Central memory CD8-positive, alpha-beta T cell (primary cell): ENCODE measurements at places on chromosomes 12 and 14.
A peak's percentile ranks its signal among the peaks of the same experiment; 100 is the strongest.

DNA sequence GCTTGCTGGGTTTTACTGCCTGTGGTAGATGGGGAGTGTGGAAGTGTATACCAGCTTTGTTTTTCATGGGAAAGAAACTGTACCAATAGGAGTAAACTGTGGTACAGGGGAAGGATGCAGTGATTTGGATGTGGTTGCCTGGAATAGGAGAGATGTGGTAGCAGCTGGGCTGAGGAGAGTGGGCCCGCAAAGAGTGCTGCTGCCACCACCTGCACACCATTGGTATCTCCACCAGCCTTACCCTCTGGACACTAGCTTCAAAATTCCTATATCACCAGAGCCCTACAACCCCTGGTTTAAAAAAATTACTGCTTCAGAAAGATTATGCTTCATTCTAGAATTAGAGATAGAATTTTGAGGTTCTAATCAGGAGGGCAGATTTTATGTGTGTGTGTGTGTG, 53.6 kb downstream of the AKAP6 start:
- no peak overlapping the region for H3K27ac ChIP-seq
- H3K27me3 ChIP-seq, result no peaks in the 10 kb centered on the region
- H3K4me1 ChIP-seq, result no peaks in the 10 kb centered on the region
- DNase-seq, result no peak

- no peak overlapping the region for H3K27ac ChIP-seq
- no peaks in the 10 kb centered on the region for H3K4me1 ChIP-seq
- H3K27me3 ChIP-seq, result peaks cover 30% of the 10 kb centered on the region
Measured at GRCh38 chr12:107783406-107784376, 9.2 kb downstream of the ASCL4 start.

GRCh38 chr12:4118601-4119156, 154.9 kb upstream of the CCND2 start:
- H3K27me3 ChIP-seq, result peaks cover 32% of the 10 kb centered on the region
- no peak for DNase-seq
- H3K36me3 ChIP-seq, result no peaks in the 10 kb centered on the region
- peak overlapping the region; percentile 56 for H3K4me3 ChIP-seq
- H3K27ac ChIP-seq, result peak overlapping the region; percentile 2

- no peak overlapping the region for H3K4me3 ChIP-seq
- H3K27ac ChIP-seq, result peak overlapping the region; percentile 53
- H3K36me3 ChIP-seq, result peaks cover 20% of the 10 kb centered on the region
- no peak for DNase-seq
Measured at GRCh38 chr12:53983568-53983949, 1.4 kb upstream of the HOXC10 start.

DNA sequence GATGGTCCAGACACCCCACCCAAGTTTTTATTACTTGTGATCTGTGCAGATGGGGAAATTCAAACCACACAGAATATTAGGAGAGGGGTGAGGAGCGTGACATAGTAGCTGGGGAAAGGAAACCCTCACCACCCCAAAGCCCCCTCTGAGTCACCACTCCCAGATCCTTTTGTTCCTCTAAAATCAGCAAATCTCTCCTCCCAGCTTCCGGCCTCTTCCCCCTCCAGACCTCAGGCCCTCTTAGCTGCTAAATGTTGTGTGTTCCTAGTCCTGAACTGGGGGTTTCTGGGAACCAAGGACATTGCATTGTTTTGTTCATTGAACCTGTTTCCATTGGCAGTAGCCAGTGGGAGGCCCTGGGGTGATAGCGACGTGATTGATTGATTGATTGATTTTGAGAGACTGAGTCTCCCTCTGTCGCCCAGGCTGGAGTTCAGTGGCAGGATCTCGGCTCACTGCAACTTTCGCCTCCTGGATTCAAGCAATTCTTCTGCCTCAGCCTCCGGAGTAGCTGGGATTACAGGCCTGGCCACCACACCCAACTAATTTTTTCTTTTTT, 5.9 kb upstream of the ORAI1 start:
- H3K4me3 ChIP-seq, result no peak overlapping the region
- no peak for DNase-seq
- H3K27ac ChIP-seq, result no peak overlapping the region
- no peaks in the 10 kb centered on the region for H3K27me3 ChIP-seq

DNA sequence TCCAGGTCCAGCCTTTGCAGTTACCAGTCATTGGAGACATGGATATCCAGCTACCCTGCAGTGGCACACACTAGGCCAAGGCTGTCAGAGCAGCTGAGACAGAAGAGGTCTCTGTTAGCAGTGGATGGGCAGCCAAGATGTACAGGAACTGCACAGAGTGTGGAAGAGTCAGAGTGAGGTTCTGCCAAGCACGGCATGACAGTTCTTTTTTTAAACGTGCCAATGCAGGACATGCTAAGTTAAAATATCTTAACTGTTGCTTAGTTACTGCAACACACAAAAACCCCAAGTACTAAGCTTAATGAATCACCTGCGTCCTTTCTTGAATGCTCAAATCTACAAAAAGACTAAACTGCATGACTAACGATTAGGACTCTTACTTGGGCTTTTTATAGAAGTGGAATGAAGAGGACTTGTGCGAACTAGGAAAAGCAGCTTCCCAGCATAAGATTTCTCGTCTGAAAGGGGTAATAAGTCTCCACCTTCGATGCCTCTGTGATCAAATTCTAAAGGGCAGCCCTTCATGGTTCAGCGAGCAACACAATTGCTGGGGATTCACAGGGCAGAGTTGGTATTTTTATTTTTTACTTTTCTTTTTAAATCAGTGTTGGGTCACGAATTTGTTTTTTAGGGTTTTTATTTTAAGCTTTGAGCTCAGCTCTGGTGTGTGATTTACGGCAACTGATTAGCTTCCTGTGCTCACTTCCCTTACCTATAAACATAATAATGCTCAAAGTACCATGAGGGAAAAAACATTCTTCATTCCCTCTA, 20.6 kb downstream of the MAPK1IP1L start:
- DNase-seq, result no peak
- peaks cover 12% of the 10 kb centered on the region for H3K36me3 ChIP-seq
- peak overlapping the region; percentile 36 for H3K4me3 ChIP-seq
- H3K27ac ChIP-seq, result peak overlapping the region; percentile 87
- no peaks in the 10 kb centered on the region for H3K27me3 ChIP-seq
- peaks cover 35% of the 10 kb centered on the region for H3K4me1 ChIP-seq

- no peaks in the 10 kb centered on the region for H3K36me3 ChIP-seq
- peaks cover 14% of the 10 kb centered on the region for H3K4me1 ChIP-seq
- peak overlapping the region; percentile 68 for H3K4me3 ChIP-seq
- peak; percentile 49 for DNase-seq
- H3K27ac ChIP-seq, result peak overlapping the region; percentile 42
Measured at GRCh38 chr12:52151837-52152783, 39.7 kb downstream of the KRT80 start.
